HAP-1 (cell line): ENCODE measurements at places on chromosomes 2 and 18.

DNA sequence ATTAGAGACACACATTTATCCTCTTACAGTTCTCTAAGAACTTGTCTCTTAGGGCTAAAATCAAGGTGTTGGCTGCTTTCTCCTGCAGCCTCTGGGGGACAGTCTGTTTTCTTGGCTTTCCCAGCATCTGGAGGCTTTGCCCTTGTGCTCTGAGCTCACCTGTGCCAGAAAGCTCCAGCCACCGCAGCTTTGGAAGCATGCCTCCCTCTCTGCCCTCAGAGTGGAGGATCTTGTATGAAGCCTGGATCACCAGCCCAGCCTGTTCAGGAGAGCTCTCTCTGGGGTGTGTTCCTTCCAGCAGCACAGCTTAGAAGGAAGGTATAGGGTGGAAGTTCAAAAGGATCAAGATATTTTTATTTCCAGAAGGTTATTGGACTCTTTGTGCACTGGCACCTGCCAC is 53.1 kb upstream of the TPO start:
- no peak for DNase-seq

- DNase-seq: no peak
These were observed 323.5 kb upstream of the CRIM1 start for GRCh38 chr2:36032046-36032445.

GRCh38 chr2:233638836-233639235 is 2.6 kb downstream of the UGT1A10 start:
- no peak for DNase-seq

DNA sequence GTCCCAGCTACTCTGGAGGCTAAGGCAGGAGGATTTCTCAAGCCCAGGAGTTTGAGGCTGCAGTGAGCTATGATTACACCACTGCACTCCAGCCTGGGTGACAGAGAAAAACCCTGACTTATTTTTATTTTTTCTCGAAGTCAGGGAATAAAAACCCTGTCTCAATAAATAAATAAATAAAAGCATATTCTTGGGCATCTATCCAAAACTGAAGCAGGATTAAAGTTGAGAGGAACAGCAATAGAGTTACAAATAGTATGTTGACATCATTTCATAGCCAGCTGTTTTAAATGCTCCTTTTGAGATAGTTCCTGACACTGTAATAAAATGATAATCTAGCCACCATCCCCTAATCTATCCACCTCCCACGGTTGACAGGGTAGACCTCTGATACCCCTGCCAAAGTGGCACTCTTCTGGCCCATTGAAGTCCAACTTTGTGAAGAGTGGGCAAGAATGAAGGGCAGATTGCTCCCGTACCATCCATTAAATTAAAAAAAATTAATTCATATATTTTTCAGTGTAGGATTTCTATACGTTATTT is 42.3 kb upstream of the LPIN2 start:
- DNase-seq: no peak

- no peak for DNase-seq
These were observed 99.0 kb downstream of the PLEKHM3 start for GRCh38 chr2:207926133-207926988.

DNA sequence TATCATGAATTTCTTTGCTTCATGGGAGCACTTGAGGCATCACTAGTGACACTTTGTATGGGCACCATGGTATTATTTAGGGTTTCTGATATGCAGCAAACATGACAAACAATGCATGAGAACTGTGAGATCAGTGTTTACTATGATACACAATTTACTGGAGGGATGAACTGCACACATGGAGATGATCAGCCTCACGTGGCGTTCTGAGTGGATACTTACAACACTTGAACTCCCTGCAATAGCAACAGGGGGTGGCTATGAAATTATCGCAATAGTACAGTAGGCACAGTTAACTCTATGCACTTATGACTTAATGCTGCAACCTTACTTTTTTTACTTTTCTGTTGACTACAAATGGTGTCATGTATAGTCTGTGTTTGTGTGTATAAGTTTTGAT is 18.5 kb upstream of the UGT1A8 start:
- DNase-seq: no peak
